GM03348 (cell line): ENCODE measurements at places on chromosomes 4 and X.

GRCh38 chr4:2934077-2934812 lies 29.0 kb downstream of the NOP14 start:
- DNase-seq, result peak; percentile 87

- DNase-seq, result peak; percentile 89
Observed at GRCh38 chr4:140071806-140072205, 82.2 kb downstream of the MAML3 start.

GRCh38 chr4:105878668-105879067 lies 16.6 kb upstream of the NPNT start:
- no peak for DNase-seq

DNA sequence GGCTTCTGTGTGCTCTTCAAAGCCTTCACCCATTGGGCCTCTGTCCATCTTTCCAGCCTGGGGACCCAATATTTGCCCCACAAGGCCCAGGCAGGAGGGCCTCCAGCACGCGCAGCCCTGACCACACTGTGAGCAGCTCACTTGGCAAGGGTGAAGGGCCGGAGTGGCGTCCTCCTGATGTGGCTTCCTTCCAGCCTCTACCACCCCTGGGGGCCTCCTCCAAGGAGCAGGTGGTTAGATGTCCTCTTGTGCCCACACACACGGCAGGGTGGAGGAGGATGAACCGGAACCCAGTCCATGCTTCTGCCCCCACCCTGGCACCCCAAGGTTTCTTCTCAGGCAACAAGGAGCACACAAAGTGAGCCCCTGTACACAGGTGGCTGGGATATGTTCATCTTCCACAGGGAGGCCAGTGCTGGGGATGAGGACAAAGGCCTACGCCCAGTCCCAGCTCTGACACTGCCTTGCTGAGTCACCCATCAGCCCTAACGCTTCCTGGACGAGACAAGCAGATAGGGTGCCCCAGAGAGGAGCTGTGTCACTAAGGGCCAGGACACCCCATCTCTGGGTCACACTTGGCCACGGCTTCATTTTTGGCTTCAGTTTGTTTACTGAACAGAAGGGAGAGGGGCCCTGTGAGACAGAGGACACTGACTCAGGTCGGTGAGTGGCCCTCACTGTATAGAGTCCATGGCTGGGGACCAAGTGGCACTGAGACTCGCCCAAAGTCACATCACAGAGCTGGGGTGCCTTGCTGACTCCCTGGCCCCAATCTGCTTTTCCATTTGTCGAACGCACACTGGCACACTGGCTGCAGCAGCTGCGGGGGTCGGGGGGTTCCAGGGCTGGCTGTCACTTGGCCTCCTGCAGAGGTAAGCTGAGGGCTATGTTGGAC lies 1.9 kb downstream of the UBL4A start:
- no peak for DNase-seq

- no peak for DNase-seq
Observed at GRCh38 chrX:123581586-123581985, 151.3 kb downstream of the THOC2 start.

- DNase-seq, result no peak
Observed at GRCh38 chr4:157225096-157225495, 4.6 kb downstream of the GRIA2 start.

GRCh38 chr4:121439669-121440068 lies 58.9 kb upstream of the QRFPR start:
- no peak for DNase-seq

GRCh38 chr4:187227907-187228704 lies 504.4 kb upstream of the FAT1 start:
- no peak for DNase-seq

DNA sequence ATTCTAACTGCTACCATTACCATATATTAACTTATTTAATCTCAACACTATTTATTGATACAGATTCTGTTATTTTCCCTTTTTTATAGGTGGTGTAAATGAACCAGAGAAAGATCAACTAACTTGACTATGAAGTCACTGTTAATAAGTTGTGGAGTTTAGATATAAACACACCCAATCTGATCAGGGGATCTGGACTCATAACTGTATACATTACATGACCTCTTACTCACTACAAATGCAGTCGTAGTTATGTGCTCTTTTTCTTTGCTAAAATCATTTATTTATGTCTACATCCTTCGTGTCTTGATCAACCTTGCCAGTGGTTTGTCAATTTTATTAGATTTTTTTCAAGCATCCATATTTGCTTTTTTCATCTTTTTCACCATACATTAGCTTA lies 614.8 kb upstream of the FAM241A start:
- DNase-seq, result no peak

- no peak for DNase-seq
Observed at GRCh38 chrX:54007682-54008081, 36.6 kb downstream of the PHF8 start.

GRCh38 chrX:55593756-55594257 lies 29.4 kb upstream of the FOXR2 start:
- no peak for DNase-seq

GRCh38 chrX:131607792-131608369 lies 64.0 kb downstream of the OR13H1 start:
- DNase-seq, result no peak

DNA sequence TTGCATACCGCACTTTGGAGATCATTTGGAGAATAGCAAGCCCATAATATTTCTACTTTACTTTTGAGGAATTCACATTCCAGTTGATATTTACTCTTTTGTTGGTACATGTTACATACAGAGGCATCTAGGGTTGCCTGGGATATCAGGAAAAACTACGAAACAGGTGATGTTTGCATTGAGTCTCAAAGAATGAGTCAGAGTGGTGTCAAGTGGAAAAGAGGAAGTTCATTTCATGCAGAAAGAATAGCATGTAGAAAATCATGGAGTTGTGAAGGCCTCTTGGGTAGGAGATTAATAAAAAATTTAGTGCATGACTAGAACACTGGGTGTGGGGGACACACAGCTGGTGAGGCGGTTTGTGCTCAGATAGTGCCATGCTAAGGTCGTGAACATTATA lies 33.5 kb upstream of the ELOVL6 start:
- DNase-seq, result no peak

DNA sequence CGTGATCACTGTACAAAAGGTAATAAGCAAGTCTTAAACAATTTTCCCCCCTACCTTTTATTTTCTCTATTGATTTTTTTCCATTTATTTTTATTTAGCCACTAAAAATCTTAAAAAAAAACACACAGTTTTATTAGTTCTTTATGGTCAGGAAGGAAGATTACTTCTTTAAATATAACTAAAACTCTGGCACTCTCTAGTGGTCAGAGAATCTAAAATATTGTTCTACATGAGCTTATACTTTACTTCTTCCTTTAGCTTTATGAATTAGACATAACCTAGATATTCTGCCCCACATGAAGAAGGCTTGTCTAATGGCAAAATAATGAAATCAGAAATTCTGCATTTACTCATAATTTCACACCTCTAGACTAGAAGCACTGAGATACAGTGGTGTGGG lies 135.2 kb downstream of the PDE5A start:
- DNase-seq, result no peak

DNA sequence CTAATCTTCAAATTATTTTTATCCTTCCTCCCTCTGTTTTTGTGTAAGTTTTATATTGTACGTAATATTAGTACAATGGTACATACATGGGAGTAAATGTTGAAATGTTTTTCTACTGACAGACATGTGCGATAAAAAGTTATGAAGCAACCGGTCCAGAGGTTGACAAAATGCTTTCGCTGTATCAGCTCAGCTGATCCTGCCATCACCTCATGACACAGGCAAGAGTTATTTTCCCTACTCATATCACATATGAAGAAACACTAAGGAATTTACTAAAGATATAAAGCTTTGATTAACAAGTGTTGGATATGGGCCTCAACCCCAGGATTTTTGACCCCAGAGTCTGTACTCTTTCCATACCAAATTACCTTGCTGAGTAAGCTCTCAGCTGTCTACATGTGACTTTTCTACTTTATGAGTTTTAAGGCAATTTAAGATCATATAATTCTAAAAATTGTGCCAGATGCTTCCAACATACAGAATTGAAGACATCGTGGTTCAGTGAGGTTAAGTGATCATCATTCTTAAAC lies 50.0 kb downstream of the CLCN5 start:
- DNase-seq, result no peak

DNA sequence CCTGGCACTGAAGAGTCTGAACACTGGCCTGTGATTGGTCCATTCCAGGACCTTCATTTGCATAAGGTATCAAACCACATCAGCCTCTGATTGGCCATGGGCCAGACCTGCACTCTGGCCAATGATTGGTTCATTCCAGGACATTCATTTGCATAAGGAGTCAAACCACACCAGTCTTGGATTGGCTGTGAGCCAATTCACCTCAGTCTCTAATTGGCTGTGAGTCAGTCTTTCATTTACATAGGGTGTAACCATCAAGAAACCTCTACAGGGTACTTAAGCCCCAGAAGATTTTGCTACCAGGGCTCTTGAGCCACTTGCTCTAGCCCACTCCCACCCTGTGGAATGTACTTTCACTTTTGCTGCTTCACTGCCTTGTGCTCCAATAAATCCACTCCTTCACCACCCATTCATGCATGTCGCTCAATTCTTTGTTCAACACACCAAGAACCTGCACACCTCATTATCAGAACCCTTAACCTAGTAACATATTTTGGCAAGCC lies 14.2 kb upstream of the HERC5 start:
- DNase-seq, result no peak

DNA sequence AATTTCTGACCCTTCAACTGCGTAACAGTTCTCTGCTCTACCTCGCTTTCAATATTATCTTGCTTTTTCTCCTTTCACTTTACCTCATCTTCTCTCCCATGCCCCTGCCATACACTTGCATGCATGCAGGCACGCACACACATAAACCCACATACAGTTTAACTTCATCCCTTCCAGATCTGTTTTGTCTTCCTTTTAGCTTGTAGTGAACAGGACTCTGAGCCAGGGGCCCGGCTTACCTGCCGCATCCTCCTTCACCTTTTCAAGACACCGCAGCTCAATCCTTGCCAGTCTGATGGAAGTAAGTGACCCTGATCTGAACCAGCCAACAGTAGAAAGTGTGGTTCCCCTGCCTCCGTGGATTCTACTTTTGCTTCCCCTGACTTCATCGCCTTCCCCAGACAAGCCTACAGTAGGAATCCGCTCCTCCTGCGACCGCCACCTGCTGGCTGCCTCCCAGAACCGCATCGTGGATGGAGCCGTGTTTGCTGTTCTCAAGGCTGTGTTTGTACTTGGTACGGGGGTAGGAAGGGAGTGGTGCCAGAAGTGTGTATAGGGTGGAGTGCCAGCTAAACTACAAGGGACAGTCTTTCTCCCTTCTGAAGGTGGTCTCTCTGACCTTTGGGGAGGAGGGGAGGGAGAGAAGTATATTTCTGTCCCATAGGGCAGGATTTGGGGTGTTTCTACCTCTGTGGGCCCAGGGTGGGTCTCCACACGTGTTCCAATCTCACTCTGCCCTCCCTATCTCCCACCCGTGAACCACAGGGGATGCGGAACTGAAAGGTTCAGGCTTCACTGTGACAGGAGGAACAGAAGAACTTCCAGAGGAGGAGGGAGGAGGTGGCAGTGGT lies 10.7 kb downstream of the MED12 start:
- DNase-seq, result peak; percentile 57

GRCh38 chrX:151912221-151912620 lies 468 bp upstream of the MAGEA4 start:
- DNase-seq, result no peak

GRCh38 chrX:1485033-1485432 lies 32.3 kb upstream of the ASMTL start:
- no peak for DNase-seq

DNA sequence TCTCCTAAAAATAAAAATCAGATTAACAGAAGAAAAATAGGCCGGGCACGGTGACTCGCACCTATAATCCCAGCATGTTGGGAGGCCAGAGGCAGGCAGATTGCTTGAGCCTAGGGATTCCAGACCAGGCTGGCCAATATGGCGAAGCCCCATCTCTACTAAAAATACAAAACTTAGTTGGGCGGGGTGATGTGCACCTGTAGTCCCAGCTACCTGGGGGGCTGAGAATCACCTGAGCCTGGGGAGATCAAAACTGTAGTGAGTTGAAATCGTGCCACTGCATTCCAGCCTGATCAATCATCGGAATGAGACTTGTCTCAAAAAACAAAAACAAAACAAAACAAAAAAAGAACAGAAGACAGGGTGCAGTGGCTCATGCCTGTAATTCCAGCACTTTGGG lies 32.8 kb upstream of the NOCT start:
- DNase-seq, result no peak

GRCh38 chrX:64642482-64642881 lies 247.2 kb upstream of the MTMR8 start:
- DNase-seq, result no peak

GRCh38 chr4:115865736-115866135 lies 752.3 kb upstream of the NDST4 start:
- DNase-seq, result no peak

GRCh38 chr4:3312362-3312761 lies 19.5 kb downstream of the RGS12 start:
- DNase-seq, result no peak

DNA sequence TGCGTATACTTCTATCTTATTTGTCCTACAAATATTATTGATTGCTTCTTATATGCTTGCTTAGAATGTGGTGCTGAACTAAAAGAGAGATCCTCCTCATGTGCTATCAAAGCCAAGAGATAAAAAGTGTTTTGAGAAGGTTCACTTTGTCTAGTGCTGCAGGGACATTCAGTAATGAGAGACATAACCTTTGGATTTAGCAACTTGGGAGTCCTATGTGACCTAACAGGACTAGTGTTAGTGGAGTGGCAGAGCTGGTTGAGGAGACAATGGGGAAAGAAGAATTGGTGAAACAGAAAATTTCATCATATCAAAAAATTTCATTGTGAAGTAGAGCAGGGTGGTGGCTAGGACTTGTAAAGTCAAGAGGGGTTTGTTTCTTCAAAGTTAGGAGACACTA lies 117.0 kb downstream of the RAPGEF2 start:
- no peak for DNase-seq

DNA sequence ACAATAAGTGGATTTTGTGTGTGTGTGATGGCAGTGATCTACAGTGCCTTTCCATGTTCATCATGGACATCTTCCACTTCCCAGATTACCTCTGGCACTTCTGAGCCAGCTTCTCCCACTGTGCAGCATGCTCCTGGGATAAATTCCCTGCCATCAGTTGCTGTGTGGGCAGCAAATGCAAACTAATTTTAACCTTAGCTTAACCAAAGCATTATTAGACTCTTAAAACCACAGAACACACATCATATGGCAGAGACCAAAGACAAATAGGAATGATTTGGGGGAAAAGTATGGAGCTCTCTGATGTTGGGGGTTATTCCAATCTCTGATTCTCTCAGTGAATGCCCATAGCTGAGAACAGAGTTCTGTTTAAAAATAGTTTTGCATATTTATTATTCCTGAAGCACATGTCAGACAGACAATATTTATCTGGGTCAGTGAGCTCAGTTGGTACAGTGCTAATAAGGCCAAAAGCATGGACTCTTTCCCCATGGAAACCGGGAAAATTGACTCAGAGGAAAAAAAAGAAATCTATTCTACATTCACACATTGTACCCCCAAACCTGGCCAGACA lies 567.4 kb downstream of the IQCM start:
- no peak for DNase-seq

DNA sequence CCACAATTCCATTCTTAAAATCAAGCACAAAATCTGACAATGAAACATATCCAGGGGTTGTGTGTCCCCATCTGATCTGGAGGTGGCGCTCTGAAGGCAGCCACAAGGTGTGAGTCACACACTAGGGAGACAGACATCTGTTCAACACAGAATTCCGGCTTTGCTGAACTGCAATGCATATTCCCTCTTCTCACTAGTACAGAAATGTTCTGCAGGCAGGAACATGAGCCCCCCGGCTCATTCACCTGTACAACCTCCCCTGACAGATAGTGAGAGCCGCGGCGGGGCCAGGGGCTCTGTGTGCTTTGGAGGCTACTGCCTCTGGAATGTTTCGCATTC lies 41.9 kb downstream of the WDR1 start:
- peak; percentile 77 for DNase-seq

- no peak for DNase-seq
Observed at GRCh38 chr4:11467931-11468330, 39.2 kb upstream of the HS3ST1 start.
